Stimulated activated CD4-positive, alpha-beta T cell treated with anti-CD3 and anti-CD28 coated beads, Interleukin-4, amount 100 ng/mL, for 48 hours (primary cell): ENCODE measurements at places on chromosomes 2 and 18.

DNA sequence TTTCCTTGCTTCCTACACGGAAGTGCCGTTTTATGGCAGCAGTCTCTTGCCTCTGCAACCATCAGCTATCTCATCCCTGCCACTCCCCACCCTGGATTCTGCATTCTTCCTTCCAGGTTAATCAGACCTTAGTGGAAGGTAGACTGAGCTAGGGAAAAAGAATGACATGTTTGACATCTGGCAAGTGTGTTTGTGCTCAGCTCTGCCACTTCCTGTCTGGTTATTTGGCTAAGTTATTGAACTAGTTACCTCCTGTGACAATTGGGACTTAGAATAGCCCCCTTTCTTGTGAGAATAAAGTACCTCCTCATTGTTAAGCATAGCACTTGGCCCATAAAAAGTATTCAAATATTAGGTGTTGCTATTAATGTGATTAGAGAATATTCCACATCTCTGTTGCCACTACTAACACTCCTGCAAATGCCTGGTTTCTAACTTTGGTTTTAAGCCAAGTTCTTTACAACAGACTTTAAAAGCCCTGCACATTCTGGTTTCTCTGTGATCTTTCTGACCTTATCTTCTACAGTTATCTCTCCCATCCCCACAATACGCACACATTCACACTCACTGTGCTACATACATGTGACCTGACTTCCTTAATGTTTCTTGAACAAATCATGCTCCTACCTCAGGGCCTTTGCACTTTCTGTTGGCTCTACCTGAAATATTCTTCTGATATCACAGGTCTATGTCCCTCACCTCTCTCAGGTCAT lies 10.8 kb upstream of the MAPRE2 start:
- DNase-seq, result no peak

DNA sequence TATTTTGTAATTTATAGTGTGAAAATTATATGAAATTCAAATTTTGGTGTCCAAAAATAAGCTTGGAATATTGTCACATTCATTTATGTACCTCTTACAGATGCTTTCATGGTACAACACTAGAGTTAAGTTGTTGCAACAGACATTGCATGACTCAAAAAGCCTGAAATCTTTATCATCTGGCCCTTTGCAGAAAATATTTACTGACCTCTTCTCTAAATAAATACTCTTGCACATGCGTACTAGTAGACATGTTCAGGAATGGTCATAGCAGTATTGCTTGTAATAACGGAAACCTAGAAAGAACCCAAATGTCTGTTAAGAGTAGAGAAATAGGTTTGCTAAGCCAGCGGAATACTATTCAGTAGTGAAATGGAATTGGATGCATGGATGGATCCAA lies 60.4 kb downstream of the GALNT1 start:
- DNase-seq, result no peak

DNA sequence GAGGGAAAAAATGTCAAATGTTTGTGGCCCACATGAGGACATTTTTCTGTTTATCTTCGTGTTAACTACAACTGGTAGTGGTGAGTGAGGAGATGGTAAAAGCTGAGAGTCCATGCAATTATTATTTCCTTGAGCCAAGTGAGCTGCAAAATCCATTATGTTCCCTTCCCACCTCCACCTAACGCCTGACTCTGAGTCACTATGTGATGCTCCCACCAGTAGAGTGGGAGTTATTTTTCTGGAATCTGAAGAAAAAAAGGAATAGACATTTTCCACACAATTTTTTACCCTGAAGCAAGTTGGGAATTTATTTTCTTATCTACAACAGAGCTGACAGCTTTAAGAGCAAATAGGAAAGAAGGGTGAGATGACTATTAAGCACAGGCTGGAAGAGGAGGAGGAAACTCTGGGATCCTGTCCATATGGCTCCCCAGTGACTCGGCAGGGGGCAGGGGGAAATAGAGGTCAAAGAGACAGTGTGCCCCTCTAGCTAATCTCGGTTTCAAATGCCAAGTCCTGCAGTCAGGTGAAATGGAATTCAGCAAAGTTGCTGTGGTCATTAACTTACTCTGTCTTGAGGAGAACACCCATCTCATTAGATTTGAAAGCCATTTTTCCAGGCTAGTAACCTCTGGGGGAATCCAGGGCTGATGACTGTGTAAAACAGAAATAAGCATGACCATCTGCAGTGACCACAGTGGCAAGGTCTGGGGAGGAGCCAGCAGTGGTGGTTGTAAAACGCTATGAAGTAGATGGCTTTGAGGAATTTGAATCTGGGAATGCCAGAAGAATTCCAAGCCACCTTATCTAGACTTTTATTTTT lies 463.9 kb downstream of the STK39 start:
- DNase-seq, result no peak

DNA sequence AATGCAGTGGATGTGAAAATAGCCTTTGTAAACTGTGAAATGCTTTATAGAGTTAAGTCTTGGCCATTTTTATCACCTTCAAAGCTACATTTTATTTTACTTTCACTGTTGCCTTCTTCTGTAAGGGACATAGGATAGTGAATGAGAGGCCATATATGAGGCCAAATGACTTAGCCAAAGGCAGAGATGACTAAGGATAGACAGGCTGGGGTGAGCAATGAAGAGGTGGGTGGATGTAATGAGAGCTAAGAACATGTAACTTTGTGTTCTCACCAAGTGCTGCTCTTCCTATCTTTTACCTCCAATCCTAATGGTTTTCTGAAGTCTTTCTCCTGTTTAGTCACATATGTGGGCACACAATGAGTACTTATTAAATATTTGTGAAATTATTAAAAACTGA lies 101.9 kb downstream of the MBD5 start:
- DNase-seq, result no peak

- DNase-seq, result peak; percentile 13
Observed at GRCh38 chr2:100919316-100919715, 82.8 kb upstream of the RPL31 start.

- no peak for DNase-seq
Observed at GRCh38 chr2:68200157-68200787, 42.6 kb downstream of the PNO1 start.

GRCh38 chr2:215391531-215391930 lies 44.3 kb downstream of the FN1 start:
- DNase-seq, result no peak

GRCh38 chr2:72979896-72980295 lies 62.6 kb downstream of the EMX1 start:
- DNase-seq, result no peak

GRCh38 chr2:127115471-127116199 lies 8.7 kb upstream of the BIN1 start:
- DNase-seq, result no peak

DNA sequence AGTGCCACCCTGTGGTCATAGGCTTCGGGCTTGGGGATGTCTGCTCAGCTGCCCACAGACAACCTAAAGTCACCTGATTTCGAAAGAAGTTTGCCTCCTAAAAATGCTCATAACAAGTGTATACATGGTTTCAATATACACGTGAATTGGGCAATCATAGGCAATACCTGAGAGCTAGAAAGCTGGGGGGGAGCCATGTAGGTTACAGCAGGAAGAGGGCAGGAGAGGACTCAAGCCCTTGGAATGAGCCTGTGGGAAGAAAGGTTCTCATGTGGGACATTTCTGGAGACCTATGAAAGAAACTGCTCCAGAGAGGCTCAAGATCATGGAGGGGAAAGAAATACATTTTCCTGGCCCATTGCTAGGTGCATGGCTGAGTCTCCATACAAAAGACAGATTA lies 109.7 kb downstream of the ACOXL start:
- DNase-seq, result no peak

DNA sequence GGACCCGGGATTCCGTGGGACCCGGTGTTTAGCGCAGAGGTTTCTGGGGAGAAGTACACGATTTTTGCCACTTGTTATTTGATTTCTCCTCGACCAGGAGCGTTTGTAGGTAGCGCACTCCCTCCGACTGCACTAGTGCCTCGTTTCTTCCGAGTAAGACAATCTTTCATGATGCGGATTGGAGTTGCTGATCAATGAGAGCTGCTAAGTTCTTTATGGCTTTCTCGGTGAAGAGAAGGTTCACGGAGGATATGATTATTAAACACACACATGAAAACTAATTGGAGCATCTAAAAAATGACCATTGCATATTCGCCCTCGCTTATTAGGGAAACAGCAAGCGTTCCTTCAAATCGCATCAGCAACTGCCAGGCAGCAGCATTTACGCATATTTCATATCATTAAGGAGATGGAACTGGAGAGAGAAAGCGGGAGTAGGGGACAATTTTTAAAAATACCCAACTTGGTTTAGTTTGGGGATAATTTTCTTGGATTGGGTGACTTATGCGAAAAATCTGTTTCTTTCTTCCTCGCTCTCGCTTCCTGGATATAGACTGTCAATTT lies 616 bp downstream of the EML6 start:
- no peak for DNase-seq

- no peak for DNase-seq
Observed at GRCh38 chr2:135667045-135667444, 74.6 kb upstream of the UBXN4 start.

GRCh38 chr18:51196811-51197660 lies 445 bp downstream of the MEX3C start:
- no peak for DNase-seq

- DNase-seq, result no peak
Observed at GRCh38 chr2:168912901-168913369, 11.8 kb downstream of the G6PC2 start.

DNA sequence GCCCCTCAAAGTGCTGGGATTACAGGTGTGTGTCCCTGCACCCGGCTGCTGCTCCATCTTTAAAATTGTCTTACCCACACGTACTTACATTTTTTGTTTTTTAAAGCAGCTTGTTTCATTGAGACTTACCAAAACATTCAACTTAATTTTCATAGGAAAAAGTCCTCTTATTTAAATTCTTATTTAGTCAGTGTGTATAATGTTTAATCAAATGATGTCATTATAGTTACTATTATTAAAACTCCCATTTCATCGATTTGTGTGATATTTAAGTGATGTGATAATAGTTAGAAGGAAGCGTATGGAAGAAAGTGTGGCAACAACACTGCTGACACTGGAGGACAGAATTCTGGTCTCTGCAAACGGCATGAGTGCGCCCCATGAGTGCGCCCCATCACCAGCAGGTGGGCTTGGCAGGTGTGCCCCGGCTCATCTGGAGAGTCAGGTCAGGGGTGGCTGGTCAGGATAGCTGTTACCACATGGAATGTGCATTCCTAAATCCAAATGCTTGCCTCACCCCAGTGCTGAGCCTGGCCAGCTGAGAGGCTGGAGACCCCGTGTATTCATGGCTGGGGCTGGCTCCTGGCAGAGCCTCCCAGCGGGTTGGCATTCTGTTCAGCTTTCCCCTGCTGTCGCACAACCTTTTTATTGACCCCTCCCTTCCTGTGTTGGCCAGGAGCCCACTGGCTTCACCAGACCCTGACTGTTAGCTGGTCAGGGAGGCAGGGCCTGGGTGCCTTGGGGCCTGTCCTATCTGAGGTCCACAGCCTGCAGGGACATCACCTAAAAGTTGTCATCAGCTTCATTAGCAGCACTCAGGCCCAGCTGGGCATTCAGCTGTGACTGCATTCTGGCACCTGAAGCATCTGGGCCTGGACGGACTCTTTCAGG lies 79.7 kb downstream of the AGAP1 start:
- no peak for DNase-seq

DNA sequence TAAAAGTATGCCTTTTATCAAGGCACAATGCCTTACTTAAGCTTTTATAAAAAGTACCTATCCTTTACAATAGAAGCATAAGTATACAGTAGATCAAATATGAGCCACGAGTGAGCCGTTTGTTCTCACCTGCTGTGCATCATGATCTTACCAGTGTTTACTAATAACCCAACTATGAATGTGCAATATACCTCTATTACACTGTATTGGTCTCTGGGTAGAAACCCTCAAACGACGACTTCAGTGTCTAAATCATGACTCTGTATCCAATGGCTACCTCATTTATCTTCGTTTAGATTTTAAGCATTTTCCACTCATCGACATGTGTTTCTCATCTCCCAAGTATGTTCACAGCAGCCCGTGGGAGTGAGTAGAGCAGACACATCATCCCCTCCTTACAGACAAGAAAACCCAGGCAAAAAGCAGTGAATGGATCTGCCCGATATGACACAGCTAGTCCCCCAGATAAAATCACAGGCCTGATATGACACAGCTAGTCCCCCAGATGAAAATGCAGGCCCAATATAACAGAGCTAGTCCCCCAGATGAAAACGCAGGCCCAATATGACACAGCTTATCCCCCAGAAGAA lies 279.8 kb downstream of the TNS1 start:
- DNase-seq, result no peak

DNA sequence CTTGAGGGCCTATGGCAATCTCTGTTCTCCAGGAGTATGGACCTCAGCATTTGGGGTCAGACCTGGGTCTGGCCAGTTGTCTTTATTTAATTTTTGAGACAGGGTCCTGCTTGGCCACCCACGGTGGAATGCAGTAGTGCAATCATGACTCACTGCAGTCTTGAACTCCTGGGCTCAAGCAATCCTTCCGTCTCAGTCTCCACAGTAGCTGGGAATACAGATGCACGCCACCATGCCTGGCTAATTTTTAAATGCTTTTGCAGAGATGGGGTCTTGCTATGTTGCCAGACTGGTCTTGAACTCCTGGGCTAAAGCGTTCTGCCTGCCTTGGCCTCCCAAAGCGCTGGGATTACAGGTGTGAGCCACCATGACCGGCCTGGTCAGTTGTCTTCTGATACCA lies 46.4 kb upstream of the INHBB start:
- DNase-seq, result no peak

DNA sequence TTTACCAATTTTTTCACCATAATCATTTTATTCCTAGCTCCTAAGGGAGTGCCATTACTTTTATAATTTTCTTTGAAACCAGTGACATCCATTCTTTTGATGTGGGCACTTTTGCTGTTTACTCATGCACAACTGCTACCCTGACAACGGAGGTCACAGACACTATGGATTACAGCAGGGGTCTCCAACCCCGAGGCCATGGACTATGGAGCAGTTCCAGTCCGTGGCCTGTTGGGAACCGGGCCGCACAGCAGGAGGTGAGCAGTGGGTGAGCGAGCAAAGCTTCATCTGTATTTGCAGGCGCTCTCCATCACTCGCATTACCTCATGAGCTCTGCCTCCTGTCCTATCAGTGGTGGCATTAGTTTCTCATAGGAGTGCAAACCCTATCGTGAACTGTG lies 34.6 kb downstream of the PRPF40A start:
- no peak for DNase-seq

GRCh38 chr18:23355206-23355605 lies 97.9 kb upstream of the RIOK3 start:
- DNase-seq, result no peak

- no peak for DNase-seq
Observed at GRCh38 chr2:233156001-233156400, 95.5 kb upstream of the ATG16L1 start.

GRCh38 chr18:38198526-38198925 lies 632.9 kb upstream of the CELF4 start:
- no peak for DNase-seq

GRCh38 chr2:237723602-237724001 lies 75.0 kb upstream of the RBM44 start:
- no peak for DNase-seq
